Caco-2 (cell line): ENCODE measurements at places on chromosomes 4 and X.

- H3K36me3 ChIP-seq = no peaks in the 10 kb centered on the region; the same call in 1 of the 2 replicates
- no peaks in the 10 kb centered on the region for H3K4me1 ChIP-seq
- DNase-seq = no peak
- no peaks in the 10 kb centered on the region for H3K27me3 ChIP-seq
- H3K4me3 ChIP-seq = no peak overlapping the region
- H3K27ac ChIP-seq = no peak overlapping the region
Observed at GRCh38 chr4:185666156-185666555, 130.8 kb upstream of the PDLIM3 start.

DNA sequence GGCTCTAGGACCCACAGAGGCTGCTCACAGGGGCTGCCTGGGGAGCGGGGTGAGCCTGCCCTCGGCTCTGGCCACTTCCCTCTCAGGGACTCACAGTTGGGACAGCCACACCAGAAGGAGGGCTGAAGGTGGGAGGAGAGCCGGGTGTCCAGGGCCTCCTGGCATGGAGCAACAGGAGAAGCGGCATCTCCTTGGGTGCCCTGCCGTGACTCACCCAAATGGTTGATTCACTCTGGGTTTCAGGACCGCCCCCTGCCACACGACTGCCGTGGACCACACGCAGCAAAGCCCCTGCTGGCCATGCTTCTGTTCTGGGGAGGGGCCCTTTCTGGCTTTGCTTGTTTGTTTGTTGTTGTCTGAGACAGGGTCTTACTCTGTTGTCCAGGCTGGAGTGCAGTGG, 86.0 kb upstream of the AFAP1 start:
- no peak for DNase-seq
- no peak overlapping the region for H3K4me3 ChIP-seq
- H3K36me3 ChIP-seq = no peaks in the 10 kb centered on the region
- H3K4me1 ChIP-seq = no peaks in the 10 kb centered on the region

DNA sequence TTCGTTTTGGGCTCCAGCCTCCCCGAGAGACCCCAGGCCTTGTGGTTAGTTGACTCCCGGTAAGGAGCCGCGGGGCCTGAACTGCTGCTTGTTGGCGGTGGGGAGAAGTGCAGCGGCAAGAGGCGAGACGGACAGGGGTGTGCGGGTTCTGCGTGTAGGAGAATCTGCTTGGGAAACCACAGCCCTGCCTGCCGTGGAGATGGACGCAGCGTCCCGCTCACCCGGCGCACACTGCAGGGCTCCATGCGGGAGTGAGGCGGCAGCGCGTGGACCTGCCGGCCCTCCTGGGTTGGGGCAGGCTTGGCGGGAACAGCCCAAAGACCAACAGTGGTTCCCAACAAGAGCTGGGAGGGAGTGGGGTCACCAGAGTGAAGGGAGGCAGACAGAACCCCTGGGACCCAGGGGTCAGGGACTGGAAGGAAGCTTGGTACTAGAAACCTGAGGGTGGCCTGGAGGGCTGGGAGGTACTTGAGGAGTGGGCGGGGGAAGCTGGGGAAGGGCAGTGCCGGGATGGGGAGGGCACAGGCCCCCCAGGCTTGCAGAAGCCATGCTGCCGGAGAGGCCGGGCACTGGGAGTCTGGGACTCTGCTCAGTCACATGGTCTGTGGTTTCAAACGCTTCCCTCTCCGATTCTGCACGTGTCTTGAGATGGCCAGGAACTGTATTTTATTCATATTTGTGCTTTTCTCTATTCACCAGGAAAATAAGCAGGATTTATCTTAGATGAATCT, 70.8 kb downstream of the RGS12 start:
- H3K4me1 ChIP-seq = no peaks in the 10 kb centered on the region
- DNase-seq = no peak
- no peaks in the 10 kb centered on the region for H3K27me3 ChIP-seq
- no peaks in the 10 kb centered on the region for H3K36me3 ChIP-seq
- H3K4me3 ChIP-seq = no peak overlapping the region
- H3K27ac ChIP-seq = no peak overlapping the region

- no peaks in the 10 kb centered on the region for H3K4me1 ChIP-seq
- no peaks in the 10 kb centered on the region for H3K27me3 ChIP-seq
- H3K4me3 ChIP-seq = no peak overlapping the region
- H3K36me3 ChIP-seq = no peaks in the 10 kb centered on the region
Observed at GRCh38 chrX:6758234-6758633, 223.3 kb upstream of the VCX3A start.

DNA sequence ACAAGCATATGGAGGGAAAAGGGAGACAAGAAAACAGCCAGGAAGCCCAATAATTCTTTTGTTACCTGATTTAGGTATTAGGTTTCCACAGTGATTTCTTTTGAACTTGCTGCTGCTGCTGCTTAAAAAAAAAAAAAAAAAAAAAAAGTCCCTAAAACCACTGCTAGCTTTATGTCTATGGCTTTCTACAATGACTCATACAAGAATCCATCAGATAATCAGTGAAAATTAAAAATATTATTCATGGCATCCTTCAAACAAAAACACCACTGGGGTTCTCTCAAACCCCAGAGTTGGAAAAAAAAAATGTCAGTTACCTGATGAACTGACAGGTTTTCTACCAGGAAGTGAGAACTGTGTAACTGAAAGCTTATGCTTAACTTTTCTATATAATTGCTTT, 14.3 kb downstream of the EPHA5 start:
- H3K27me3 ChIP-seq = no peaks in the 10 kb centered on the region
- H3K27ac ChIP-seq = no peak overlapping the region
- H3K4me1 ChIP-seq = no peaks in the 10 kb centered on the region
- no peaks in the 10 kb centered on the region for H3K36me3 ChIP-seq
- no peak overlapping the region for H3K4me3 ChIP-seq
- no peak for DNase-seq

DNA sequence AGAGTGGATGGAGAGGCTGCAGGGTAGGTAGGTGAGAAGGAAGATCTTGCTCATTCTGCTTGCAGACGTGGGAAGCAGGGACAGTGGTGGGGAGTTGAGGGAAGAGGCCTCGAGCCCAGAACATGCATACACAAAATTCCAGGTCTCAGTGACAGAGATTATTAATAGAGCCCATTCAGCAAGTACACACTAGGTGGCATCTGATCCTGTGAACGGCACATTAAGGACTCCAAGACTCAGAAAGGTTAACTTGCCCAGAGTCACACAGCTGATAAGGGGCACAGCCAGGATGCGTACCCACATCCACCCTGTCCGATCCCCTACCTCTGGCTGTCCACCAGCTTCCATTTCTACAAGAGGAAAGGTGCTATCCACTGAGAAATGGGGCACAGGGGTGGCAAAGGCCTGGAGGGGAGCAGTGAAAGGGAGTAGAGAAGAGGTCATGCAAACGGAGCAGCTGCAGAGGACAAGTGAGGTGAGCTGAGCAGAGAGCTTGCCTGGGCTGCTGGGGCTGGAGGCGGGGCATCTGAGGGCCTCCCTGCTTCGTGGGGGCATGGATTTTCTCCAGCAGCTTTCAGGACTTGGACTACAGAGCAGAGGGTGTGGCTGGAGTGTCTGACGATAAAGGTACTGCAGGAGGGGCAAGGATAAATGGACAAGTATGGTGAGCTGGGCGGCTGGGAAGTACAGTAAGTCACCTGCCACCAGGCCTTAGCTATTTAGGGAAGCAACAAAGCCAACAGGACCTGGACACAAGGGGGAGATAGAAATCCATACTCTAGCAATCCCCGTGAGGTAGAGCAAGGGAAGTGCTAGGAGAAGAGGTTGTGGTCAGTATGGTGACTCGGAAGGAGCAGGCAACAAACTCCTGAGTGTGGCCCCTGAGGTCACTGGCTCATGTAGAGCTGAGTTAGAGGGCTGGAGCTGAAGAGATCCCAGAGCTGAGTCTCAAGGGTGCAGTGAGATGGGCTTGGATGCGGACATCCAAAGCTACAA, 11.2 kb downstream of the IDS start:
- no peak overlapping the region for H3K4me3 ChIP-seq
- DNase-seq = no peak
- peaks cover 35% of the 10 kb centered on the region for H3K4me1 ChIP-seq
- no peaks in the 10 kb centered on the region; the same call in 1 of the 2 replicates for H3K36me3 ChIP-seq

GRCh38 chr4:56649445-56650261, 31.4 kb downstream of the HOPX start:
- no peaks in the 10 kb centered on the region for H3K36me3 ChIP-seq
- H3K27ac ChIP-seq = no peak overlapping the region
- H3K4me1 ChIP-seq = peaks cover 4% of the 10 kb centered on the region; the same call in 1 of the 2 replicates
- no peak overlapping the region for H3K4me3 ChIP-seq
- H3K27me3 ChIP-seq = no peaks in the 10 kb centered on the region
- DNase-seq = no peak

DNA sequence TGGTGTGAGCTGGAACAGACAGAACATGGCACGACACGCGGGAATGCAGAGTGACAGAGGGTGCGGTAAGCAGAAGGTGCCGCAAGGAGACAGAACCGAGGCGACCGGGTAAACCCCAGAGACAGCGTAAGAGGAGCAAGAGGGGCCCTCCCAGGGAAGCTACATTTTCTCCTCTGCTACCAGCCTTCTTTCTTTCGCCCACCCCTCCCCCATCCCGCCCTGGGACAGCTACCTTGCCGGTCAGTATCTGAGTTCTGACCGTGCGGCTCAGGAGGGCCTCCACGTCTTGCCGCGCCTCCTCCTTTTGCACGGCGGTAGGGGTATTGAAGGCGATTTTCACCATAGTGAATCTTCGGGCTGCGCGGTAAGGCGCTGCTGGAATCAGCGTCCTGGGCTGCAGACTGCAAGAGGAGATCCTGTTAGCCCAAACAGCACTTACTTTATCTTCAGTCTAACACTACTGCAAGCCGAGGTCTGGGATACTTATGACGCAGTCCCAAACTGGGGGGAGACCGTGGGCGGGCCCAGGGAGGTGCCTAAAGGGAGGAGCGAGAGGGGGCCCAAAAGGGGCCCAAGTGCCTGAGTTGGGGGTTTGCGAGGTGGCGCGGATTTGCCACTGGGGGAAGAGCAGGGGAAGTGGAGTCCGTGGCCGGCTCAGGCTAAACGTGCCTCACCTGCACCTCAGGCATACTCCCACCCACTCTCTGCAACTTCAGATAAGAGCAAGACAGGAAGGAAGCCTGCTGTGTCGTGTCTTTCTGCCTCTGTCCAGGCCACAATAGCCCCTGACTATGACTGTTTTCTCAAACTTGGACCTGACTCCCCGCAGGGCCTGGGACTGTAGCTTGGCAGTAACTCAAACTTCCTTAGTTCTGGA, at the start of gene ITM2A:
ITM2A (minus strand) TSS at position 462 of the 877 bp plus-strand sequence; CDS start at position 343, 119 bp downstream.
- no peak for DNase-seq
- no peaks in the 10 kb centered on the region for H3K4me1 ChIP-seq
- no peaks in the 10 kb centered on the region for H3K27me3 ChIP-seq
- no peak within 1 kb of the TSS for H3K4me3 ChIP-seq
- H3K36me3 ChIP-seq = no peaks in the 10 kb centered on the region

DNA sequence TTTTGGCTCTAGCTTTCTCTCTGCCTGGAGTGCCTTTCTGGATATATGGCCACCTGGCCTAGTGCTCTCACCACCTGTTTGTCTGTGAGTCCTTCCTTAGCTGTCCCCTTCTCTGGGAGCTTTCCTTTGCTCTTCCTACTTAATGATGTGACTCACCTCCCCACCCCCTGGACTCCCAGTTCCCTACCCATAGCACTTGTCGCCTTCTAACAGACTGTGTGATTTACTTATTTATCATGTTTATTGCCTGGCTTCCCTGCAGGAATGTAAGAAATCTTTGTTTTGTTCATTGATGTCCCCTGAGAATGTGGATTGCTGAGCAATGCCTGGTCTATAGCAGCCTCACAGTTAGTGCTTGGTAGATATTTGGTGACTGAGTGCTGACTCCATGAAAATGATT, 18.9 kb downstream of the ADD1 start:
- no peaks in the 10 kb centered on the region for H3K27me3 ChIP-seq
- peak; percentile 33 for DNase-seq
- no peaks in the 10 kb centered on the region for H3K36me3 ChIP-seq
- no peak overlapping the region for H3K4me3 ChIP-seq
- peaks cover 93% of the 10 kb centered on the region for H3K4me1 ChIP-seq
- peak overlapping the region; percentile 91 for H3K27ac ChIP-seq

DNA sequence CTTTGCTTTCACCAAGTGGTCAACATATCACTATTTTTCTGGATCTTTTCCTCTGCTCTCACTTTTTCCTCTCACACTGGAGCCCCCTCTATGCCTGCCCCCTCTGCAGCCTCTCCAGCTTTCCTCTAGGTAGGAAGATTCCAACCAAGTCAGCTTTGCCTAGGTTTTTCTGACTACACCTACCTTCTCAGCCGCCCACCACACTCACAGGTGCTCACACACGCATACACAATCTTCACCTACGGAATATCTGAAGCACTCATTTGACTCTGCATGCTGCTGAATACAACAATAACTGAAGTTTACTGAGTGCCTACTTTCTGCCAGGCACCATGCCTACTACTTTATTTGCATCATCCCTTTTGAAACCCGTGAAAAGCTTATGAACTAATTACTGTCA, 328.0 kb downstream of the PPP3CA start:
- H3K4me3 ChIP-seq = no peak overlapping the region
- DNase-seq = no peak
- no peaks in the 10 kb centered on the region for H3K36me3 ChIP-seq
- peaks cover 13% of the 10 kb centered on the region for H3K4me1 ChIP-seq
- H3K27ac ChIP-seq = no peak overlapping the region
- H3K27me3 ChIP-seq = no peaks in the 10 kb centered on the region

DNA sequence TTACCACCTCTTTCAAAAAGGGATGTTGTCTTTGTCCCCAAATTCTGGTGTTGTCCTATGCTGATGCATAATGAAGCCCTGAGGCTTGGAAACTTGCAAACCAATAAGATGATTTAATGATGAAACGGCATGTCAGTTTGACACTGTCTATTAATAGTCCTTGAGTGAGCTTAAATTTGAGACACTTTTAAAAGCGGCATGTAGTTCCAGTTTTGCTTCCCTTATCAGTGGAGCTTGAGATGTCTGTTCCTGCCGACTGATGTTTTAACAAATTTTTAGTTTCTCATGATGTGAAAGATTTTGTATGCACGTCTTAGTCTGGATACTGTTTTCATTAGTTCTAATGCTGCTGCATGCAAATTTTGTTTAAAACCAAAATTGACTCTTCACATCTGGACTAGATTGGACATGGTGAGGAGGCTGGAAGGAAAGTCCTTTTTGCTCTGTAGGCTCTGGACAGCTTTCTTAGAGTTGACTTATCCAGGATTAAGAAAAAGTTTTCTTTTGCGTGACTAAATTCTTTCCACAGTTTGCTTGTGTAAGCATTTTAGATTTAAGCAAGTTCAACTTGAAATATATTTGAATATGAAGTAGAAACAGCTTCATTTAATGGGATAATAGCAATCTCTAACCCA, 11.7 kb downstream of the C1GALT1C1 start:
- H3K4me3 ChIP-seq = no peak overlapping the region
- H3K27ac ChIP-seq = no peak overlapping the region
- no peak for DNase-seq
- no peaks in the 10 kb centered on the region for H3K36me3 ChIP-seq

DNA sequence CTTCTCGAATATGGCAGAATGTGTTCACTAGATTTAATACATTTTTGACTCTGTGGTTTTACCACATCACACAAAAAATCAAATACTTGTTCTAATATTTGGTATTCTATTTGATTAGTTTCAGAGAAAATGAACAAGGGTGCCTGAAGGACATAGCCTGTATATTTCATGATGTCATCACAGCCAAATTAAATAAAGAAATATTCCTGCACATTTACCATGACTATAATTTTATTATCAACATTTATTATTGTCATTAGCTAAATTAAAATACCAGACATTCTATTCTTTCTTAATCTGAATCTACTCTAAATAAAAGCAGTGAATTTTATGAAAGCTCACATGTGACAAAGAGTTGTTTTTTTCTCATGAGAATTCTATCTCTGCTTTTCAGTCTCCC, 980.5 kb downstream of the PCDH18 start:
- DNase-seq = no peak
- no peak overlapping the region for H3K4me3 ChIP-seq
- no peaks in the 10 kb centered on the region for H3K4me1 ChIP-seq
- no peaks in the 10 kb centered on the region for H3K36me3 ChIP-seq
- no peak overlapping the region for H3K27ac ChIP-seq
- H3K27me3 ChIP-seq = no peaks in the 10 kb centered on the region
